SK-N-SH (cell line): ENCODE measurements at places on chromosomes 7 and 10. TPM values are rescaled to one million over a fixed set of nuclear protein-coding genes. Genes with fewer than 3 reads are reported as not detected.

DNA sequence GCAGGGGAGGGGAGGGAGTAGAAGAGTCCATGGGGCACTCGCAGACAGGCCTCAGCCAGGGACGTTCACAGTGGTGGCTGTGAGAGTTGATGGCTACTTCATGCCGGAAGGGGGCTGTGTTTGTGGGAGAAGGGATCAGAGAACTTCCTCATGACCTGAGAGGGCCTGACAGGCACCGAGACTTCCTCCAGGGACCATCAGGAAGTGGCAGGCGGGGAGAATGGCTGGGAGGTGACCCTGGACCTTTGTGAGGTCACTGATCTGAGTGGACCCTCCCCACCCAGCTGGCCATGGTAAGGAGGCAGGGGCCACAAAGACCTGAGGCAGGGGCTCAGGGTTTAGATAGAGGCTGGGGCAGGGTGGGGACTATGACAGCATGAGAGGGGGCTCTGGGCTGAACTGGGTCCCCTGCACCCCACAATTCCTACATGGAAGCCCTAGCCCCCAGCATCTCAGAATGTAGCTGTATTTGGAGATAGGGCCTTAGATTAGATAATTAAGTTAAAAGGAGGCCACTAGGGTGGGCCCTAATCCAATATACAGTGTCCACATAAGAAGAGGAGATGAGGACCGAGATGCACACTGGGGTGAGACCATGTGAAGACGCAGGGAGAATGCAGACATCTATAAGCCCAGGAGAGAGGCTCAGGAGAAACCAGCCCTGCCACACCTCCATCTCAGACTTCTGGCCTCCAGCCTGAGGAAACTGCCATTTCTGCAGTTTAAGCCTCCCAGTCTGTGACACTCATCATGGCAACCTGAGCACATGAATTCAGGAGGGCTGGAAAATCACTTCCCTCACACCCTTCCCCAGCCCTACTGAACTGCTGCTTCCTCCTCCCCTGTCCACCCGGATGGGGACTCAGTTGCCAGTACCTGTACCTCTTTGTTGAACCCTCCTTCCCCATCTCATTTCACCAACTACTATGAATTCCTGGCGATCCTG, 273.9 kb upstream of the ZNF32 start:
- no peak for DNase-seq

The TEX47 gene
- polyA plus RNA-seq: not detected in 2 replicates

The TRIM73 gene
- 1.3 and 1.6 TPM in 2 replicates for polyA plus RNA-seq

DNA sequence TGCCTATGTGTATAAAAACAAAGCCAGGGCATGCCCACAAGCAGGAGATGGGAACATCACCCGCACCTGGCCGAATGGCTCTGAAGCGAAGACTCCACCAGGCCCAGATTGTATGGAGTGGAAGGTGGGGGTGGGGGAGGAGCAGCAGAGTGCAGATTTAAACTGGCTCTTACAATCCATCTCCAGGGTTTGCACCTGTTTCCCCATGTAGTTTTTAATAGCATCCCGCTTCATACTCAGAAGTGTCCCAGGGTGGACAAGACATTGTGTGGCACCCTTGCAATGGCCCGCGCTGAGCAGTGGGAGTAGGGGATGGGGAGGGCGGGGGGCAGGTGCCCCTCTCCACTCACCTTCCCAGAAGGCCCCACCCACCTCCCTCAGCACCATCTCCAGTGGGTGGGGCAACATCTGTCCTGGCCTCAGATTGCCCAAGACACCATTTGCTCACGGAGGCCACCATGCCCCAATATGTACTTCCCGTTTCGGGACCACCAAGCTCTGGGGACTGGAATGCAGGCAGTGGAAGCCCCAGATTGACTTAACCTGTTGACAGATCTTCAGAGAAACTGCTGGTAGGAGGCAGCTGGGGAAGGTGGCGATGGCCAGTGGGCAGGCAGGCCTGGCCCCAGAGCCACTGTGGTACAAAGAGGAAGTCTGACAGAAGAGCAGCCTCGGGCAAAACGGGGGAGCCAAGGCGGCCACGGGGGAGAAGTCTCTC, 23.0 kb downstream of the VSIR start:
- no peak for DNase-seq

The FGFR2 gene
- polyA plus RNA-seq: 0.02 TPM in 1 of 2 replicates, not detected in the other

- no peak for DNase-seq
Measured at GRCh38 chr7:1413936-1414639, 45.2 kb downstream of the MICALL2 start.

- peak; percentile 21 for DNase-seq
Measured at GRCh38 chr7:64881461-64882287, 21.4 kb upstream of the ZNF273 start.

The APBB1IP gene
- polyA plus RNA-seq: 0.02 TPM in 1 of 2 replicates, not detected in the other

DNA sequence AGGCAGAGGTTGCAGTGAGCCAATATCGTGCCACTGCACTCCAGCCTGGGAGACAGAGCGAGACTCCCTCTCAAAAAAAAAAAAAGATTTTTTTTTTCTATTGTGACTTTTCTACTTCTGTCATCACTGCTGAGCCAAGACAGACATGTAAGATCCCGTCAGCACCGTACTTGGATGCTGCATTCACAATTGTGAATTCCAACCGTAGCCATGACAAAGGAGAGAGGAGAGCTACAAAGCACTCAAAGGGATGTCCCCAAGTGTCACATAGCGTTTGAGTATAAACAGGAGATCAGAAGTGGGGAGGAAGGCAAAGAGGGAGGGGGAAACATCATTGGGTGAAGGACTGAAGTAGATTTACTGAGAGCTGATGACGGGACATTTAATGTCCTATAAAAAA, 144.2 kb downstream of the PRPF18 start:
- no peak for DNase-seq

DNA sequence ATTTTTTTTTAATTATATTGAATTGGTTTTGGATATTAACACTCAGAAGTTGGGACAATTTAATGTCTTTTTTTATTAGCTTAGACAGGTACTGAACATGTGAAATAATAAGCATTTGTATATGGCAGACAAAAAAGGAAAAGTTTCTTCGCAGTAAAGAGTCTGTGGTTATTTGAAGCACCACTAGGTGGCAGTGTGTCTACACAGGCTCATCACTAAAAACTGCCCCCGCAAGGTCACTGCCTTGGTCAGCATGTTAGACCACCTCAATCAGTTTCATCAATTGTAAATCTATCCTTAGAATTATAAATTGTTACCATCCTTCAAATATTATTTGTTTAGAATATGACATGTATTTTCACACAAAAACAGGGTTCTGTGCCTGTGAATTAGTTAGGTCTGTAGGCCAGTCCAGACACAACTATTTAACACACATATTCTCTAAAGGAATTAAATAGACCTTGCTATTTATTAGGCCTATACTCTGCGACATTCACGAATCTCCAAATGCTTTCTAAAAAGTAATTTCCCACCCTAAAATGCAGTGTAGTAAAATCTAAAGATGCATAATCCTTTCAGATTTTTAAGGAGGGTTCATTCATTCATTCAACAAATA, 17.0 kb downstream of the PNLIPRP3 start:
- DNase-seq: peak; percentile 49

The MXI1 gene
- polyA plus RNA-seq: 13.8 and 17.8 TPM in 2 replicates

DNA sequence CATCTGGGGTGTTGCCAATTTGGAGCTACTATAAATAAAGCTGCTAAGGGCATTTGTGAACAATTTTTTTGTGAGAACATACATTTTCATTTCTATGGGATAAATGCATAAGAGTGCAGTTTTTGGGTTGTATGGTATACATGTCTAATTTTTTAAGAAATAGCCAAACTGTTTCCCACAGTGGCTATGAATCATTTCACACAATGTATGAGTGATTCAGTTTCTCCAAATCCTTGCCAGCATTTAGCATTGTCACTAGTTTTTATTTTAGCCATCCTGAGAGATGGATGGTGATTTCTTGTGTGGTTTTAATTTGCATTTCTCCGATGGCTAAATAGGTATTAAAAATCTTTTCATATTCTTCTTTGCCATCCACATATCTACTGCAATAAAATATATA, 105.3 kb downstream of the AMPH start:
- no peak for DNase-seq

DNA sequence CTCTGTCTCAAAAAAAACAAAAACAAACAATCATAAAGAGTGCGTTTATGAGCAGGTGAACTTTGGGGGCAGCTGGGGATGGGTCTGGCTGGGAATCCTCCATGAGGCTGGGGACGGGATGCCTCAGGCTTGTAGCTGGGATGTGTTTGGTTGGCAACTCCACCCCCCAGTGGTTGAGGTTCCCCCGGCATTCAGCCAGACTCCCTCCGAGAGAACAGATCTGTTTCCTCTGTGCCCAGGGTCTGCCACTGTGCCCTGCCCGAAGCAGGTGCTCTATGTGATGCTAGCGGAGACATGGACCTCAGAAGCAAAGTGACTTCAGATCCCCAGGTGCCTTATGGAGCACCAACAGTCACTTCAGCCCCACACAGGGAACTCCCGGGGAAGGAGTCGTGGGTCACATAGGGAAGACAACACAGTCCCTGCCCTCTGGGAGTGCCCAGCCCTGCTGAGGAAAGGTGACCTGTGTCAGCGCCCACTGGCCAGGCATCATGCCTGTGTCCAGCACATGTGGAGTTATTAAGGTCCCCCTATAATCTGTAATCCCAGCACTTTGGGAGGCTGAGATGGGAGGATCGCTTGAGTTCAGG, 29.3 kb upstream of the GTF2IRD1 start:
- peak; percentile 39 for DNase-seq

GRCh38 chr10:96752375-96752774, 32.1 kb upstream of the PIK3AP1 start:
- no peak for DNase-seq

- no peak for DNase-seq
Measured at GRCh38 chr10:63537536-63537935, 16.3 kb downstream of the REEP3 start.

DNA sequence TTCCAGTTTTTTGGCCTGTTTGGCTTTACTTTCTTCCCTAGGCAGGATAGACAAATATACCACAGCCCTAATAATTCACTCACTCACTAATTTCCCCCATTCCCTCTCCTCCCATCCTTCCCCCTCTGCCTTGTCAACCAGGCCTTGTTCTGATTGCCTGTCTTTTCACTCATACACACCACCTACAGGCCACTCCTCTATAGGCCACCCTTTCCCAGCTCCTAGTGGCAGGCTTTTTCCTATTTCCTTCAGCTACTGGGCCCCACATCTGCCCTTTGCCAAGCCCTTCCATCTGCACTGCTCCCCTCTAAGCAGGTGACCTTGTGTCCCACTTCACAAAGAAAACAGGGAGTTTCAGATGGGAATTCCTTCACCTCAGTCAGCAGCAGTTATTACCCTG, 59.8 kb upstream of the MSRB2 start:
- peak; percentile 26 for DNase-seq

DNA sequence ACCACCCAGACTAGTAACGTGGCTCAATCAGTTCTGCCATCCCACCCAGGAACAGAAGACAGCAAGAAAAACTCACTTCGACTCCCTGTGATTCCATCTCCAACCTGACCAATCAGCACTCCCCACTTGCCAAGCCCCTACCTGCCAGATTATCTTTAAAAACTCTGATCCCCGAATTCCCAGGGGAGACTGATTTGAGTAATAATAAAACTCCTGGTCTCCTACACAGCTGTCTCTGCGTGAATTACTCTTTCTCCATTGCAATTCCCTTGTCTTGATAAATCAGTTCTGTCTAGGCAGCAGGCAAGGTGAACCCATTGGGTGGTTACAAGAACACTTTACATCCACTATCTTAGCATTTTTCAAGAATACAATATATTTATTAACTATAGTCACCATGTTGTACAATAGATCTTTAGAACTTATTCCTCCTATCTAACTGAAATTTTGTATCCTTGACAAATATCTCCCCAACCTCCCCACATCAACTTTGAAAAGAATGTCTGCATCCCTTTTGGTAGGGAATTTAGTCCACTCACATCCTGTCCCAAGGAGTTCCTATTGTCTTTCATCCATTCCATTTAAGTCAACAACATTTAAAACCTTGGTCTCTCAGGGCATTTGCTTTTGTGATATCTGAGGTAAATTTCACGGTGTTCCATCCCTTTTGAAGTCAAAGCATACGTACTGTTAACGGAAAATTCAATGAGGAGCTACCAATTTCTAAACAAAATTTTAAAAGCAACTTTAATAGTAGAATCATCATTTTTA, 163.7 kb downstream of the MACC1 start:
- DNase-seq: no peak

DNA sequence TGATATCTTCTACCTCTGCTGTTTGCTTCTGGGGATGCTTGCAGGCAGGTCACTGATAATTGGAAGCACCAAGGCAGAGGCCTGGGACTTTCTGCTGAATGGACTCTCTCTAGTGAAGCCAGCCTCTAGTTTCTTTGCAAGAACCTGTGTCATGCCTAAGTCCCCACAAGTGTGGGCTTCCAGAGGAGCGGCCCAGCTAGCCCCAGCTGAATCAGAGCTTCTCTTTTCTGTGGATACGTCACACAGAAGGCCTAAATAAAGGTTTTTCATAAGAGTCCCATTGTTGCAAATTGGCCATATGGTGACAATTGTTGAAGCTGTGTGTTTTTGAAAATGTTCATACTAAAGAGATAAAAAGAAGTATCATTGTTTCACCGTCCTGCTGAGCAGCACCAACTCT, 6.8 kb upstream of the OPALIN start:
- no peak for DNase-seq

The C10orf143 gene
- 1.4 and 2.2 TPM in 2 replicates for polyA plus RNA-seq

DNA sequence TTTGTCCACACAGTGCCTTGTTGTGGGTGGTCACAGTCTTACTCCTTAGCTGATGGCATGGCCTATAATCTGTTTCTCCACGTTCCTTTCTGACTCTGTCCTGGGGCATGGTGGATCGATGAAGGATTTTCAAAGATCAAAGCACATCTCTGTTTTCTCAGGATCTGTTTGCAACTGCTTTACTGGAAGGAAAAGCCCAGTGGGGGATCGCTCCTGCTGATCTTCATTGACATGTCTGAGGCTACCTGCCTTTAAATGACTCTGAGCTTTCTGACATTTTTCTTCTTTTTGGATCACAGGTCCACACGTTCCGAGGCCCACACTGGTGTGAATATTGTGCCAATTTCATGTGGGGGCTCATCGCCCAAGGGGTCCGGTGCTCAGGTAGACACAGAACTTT, 68.0 kb upstream of the PRR15 start:
- no peak for DNase-seq

The GNGT1 gene
- polyA plus RNA-seq: 0.15 TPM in 1 of 2 replicates, not detected in the other

GRCh38 chr7:32169228-32169627, 99.0 kb upstream of the PDE1C start:
- DNase-seq: no peak

- no peak for DNase-seq
Measured at GRCh38 chr7:25770235-25770634, 381.8 kb upstream of the NFE2L3 start.

DNA sequence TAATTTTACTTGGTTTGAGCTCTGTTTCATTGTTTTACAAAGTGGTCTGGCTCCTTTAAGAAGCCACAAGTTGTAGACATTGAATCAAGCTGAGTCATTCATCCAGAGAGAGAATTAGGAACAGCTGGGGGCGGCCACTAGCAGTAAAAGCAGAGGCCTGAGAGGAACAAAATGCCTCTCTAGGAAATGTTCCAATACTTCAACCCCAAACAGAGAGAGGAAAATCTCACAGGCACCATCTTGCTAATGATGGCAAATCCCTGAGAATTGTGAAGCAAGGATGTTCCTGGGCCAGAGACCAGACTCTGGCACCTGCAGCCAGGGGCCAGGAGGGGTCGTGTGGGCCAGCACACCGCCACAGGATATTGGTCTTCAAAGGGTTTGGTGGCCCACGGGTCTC, 26.5 kb upstream of the TRIL start:
- DNase-seq: peak; percentile 42

GRCh38 chr10:4183761-4184261, 398.8 kb upstream of the KLF6 start:
- no peak for DNase-seq
